NCI-H1930 (cell line): ENCODE measurements at places on chromosomes 11 and 22.
A peak's percentile ranks its signal among the peaks of the same experiment; 100 is the strongest.

- no peak for DNase-seq
These were observed 25.2 kb downstream of the ALKBH3 start for GRCh38 chr11:43905813-43906241.

GRCh38 chr11:69088676-69089146 lies 40.0 kb downstream of the TPCN2 start:
- DNase-seq: peak; percentile 33

DNA sequence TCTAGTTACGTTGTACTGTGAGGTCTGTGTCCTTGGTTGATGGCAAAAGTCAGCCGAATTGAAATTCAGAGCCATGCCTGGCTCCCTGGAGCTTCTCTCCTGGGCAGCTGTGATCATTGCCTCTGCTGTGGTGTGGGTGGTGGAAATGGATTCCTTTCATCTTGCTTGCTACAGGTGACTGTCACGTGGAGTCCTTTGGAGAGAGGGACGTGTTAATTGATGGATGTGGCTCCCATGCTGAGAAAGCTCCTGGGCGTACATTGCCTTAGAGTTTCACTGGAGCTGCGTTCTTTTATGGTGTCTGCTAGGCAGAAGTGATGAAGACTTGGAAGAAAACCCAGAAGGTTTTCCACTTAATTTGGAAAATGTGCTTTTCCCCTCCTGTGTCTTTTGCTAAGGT lies 41.9 kb upstream of the PPP6R3 start:
- no peak for DNase-seq

GRCh38 chr22:35472488-35472887 lies 68.1 kb upstream of the RASD2 start:
- no peak for DNase-seq

DNA sequence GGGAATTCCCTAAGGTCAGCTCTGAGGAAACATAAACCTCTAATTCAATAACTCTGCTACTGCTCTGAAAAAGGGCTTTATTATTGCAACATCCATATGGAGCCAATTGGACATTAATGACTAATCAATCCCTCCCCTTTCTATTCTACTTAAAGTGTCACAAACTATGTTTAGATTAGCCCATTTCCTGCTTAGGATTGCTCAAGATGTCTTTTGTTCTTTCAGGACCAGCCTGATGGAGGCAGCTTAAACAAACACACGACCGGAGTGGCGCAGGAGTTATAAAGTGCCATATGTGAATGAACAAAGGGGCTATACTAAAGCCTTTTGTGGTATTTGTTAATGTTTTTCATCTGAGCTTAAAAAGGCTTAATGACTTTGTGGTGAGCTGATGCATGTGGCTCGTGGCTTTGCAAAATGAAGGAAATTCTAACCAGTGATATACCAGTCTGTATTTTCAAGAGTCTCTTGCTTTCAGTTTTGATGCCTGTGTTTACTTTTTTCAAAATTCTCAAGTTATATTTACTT lies 354.4 kb downstream of the SOX6 start:
- peak; percentile 77 for DNase-seq

DNA sequence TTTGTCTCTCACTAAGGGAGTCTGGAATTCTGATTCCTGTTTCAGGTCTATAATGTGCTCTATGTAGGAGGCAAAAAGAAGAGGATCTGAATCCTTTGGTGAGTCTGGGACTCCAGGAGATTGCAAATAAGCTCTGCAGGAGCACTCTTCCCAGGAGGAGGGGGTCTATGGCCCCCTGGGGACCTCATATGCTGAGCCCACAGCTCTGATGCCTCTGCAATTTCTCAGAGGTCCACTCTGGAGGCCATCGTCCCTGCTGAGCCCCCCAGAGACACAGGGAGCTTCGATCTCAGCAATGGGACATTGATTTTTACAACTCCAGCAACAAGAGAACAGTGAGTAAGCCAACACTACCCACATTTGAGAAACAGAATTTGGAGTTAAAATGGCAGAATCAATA lies 20.2 kb upstream of the NRGN start:
- no peak for DNase-seq

- no peak for DNase-seq
These were observed 188.0 kb downstream of the MAML2 start for GRCh38 chr11:96154802-96155520.

- DNase-seq: no peak
These were observed 13.1 kb downstream of the MLC1 start for GRCh38 chr22:50072167-50072555.

- DNase-seq: no peak
These were observed 1.9 kb upstream of the GRAP2 start for GRCh38 chr22:39898997-39899396.

DNA sequence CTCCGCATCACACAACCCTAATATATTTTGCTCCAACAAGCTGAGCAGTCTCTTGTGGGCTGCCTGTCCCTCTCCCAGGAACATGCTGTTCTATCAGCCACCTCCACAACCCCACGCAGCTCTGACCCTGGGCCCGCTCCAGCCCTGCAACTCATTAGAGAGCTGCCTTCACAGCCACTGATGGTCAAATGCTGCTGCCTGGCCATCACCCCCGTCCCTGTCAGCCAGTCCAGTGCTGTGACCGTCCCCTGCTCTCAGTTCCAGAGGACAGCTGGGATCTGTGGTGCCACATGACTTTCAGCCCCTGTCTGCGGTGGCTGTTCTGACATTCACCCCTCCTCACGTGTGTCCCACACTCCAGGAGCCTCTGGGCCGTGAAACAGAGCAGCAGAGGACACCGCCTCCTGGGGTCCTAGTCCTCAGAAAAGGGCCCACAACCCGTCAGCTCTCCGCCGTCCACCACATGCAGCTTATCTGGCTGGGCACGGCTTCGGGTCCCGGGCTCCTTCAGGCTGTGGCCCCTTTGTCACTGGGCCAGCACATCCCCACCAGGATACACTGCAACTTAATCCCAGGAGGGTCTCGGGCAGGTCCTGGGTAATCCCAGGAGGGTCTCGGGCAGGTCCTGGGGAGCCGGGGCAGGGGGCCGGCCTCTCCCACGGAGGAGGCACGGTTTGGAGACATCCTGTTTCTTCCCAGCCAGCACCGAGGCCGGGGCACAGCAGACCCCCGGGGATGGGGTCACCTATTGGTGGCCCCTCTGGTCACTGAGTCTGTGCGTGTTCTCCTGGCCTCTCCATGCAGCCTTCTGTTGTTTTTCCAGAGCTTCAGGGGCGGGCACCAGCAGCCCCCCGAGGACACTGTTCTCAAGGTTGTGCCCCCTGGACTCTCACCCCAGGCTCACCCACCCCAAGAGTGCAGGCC lies 15.1 kb downstream of the CRELD2 start:
- no peak for DNase-seq

GRCh38 chr11:47688111-47688510 lies 27.1 kb downstream of the AGBL2 start:
- DNase-seq: no peak

DNA sequence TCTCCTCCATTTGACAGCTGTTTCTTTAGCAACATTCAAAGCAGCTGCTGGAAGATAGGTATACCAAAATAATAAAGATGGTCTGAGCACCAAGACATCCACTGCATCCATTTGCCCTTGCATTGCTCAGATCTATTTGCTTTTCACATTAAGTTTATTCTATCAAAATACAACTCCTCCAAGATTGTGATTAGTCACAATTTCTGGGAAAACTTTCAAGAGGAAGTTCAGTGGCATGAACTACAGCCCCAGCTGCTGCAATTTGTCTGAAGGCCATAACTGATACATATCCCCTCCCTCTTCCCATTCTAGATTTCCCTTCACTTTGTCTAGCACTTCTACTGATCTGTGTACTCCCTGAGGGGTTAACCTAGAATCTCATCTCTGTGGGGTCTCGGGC lies 117.5 kb upstream of the CEP126 start:
- DNase-seq: no peak

DNA sequence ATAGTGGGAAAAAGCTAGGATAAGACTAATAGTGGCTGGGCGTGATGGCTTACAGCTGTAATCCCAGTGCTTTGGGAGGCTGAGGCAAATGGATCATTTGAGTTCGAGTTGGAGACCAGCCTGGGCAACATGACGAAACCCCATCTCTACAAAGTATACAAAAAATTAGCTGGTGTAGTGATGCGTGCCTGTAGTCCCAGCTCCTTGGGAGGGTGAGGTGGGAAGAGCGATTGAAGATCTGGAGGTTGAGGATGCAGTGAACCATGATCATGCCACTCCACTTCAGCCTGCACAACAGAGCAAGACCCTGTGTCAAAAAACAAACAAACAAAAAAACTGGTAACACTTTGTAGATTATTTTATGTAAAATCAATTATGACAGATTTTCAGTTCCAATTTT lies 8.8 kb downstream of the ARHGAP42 start:
- no peak for DNase-seq

- no peak for DNase-seq
These were observed 9.5 kb downstream of the CACNA1I start for GRCh38 chr22:39580006-39580441.

- no peak for DNase-seq
These were observed 1147.1 kb upstream of the TENM4 start for GRCh38 chr11:80587906-80588305.

DNA sequence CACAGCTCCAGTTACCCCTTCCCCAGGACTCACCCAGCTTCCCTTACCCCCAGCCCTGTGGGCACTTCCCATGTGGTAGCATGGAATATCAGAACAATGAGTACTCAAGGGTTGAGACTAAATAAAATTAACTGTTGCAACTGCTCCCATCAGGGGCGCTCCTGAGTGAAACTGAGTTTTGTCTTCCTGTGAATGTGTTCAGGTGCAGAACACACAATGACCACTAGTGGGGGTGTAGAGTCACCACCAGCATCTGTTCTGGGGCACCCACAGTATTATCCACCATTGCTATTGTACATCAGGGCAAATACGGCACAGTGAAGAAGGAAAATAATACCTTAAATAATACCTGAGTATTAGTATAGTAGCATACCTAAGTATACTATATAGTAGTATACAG lies 689.7 kb downstream of the TBC1D22A start:
- no peak for DNase-seq

DNA sequence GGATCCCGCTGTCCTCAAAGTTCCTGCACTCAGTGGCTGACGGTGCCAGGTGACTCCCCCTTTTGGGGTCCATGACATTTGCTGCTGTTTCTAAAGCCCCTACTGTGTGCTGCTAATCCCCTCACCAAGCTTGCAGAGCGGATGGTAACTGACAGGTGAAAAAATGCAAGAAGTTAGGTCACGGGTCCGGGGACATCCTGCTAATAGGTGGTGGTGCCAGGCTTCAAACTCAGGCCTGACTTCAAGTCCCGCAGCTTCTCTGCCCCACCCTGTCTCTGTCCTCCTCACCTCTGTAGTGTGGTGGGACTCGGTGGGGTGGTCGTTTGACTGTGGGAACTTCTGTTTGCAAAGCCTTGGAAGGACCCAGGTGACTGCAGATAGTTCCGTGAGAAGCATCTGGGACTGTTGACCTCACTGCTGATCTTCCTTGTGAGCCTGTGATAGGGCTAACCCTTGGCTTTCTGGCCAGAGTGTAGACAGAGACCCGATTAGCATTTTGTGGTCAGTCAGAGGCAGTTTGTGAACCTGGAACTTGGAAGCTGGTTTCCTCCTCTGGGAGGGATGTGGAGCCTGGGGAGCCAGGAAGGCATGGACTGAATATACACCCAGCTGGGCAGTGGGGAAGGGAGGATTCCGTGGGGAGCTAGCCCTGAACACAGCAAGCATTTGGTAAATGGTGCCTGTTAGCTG lies 115.4 kb upstream of the OR4B1 start:
- DNase-seq: no peak

DNA sequence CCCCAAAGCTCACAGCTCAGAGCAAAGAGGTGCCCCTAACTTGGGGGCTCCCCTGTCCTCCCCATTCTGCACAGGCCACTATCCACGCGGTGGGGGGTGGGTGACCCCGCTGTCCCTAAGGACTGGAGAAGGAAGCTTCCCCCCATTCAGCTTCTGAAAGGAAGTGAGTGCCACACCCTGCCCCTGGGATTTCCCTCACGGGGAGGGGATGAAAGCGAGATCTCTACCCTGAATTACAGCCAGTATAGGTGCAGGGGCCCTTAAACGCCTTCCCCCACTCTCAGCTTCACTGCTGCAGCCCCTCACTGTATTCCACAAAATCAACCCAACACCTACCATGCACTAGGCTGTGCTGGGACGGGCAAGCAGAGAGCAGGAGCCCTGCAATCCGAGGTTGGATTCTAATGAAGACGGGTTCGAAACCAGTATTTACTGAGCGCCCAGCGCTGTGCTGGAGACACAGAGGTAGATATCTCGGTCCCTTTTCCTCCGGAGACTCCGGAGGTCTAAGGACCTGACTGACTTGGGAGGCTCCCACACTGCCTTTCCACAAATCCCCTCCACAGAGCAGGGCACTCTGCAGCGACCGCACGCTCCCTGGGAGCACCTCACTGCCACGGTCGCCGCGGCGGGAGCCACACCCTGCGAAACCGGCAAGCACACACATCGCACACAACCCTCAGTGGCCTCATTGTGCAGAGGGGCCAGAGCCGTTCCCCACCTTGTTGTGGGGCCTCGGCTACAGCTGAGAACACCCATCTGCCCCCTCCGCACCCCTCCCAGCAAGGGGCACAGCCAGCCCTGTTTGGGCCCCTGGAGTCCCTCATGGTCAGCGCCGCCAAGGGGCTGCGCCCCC lies 1.8 kb downstream of the AHNAK start:
- DNase-seq: no peak

- DNase-seq: no peak
These were observed 16.1 kb downstream of the CXCR5 start for GRCh38 chr11:118899706-118900360.

DNA sequence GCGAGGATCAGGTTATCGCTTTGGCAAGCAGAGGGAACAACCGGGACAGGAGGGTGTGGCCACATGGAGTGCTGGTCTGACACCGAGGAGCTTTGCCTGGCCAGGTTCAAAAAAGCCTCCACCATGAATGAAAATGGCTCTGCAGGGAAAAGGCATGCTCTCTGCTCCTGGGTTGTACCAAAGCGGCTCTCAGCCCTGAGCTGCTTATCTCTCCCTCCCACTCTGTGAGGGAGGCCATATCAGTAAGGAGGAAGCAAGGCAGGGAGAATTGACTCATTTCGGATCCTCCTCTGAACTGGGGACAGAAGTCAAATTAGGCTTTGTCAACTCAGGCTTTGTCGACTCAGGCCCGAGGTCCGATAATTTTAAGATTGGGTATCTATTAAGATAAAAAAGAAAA lies 82.9 kb upstream of the CRTAM start:
- no peak for DNase-seq

DNA sequence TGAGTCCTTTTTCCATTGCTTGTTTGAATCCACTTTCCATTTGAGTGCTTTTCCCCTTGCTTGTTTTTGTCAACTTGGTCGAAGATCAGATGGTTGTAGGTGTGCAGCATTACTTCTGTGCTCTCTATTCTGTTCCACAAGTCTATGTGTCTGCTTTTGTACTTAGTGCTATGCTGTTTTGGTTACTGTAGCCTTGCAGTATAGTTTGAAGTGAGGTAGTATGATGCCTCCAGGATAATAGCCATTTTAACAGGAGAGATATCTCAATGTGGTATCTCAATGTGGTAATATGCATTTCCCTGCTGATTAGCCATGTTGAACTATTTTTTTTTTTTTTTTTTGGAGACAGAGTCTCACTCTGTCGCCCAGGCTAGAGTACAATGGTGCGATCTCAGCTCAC lies 16.7 kb downstream of the ACRV1 start:
- no peak for DNase-seq

- DNase-seq: no peak
These were observed 95.2 kb upstream of the BID start for GRCh38 chr22:17869285-17870096.
